ENCODE measurements at places on chromosomes 3 and 15. TPM values are rescaled to one million over a fixed set of nuclear protein-coding genes. Genes with fewer than 3 reads are reported as not detected.

DNA sequence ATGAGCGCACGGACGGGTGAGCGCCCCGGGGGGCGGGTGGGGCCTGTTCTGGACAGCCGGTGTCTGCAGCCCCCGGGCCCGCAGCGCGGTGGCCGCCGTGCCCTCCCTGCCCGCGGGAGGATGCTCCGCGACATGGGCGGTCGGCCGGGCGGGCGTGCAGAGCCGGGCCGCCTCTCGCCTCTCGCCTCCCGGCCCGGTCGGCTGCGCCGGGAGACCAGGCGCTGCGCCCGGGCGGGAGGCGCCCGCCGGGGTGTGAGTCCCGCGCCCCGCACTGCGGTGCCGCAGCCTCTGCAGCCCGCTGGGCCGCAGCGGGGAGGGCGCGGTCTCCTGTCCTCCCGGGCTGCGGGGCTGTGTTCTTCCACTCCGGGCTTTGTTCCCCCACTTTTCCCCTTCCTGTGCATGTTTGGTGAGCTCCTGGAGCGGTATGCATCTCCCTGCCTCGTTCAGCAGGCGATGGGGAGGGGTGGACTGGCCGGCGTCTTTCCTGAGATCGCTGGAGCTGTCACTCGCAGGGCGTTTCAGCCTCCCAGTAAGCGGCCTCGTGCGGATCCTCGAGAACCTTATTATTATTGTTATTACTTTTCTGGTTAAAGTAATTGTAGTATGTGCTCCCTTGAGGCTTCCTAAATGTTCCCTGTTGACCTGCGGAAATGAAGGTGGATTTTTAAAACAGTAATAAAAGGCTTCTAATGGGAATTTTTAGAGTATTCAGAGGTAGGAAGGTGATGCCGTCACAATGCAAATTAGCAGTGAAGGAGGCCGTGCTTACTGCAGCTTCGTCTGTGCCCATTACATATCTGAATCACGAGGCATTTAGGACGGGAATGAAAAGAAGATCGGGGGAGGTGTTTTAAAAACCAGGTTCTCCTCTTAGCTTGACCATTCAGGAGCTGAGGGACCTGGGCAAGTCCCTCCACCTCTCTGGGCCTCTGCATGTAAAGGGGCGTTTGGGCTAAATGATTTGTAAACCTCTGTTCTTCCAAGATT, 593 bp downstream of the TMOD2 start:
- peak; percentile 86 for DNase-seq

GRCh38 chr3:129994883-129995559, 20.5 kb downstream of the TRH start:
- no peak for DNase-seq

DNA sequence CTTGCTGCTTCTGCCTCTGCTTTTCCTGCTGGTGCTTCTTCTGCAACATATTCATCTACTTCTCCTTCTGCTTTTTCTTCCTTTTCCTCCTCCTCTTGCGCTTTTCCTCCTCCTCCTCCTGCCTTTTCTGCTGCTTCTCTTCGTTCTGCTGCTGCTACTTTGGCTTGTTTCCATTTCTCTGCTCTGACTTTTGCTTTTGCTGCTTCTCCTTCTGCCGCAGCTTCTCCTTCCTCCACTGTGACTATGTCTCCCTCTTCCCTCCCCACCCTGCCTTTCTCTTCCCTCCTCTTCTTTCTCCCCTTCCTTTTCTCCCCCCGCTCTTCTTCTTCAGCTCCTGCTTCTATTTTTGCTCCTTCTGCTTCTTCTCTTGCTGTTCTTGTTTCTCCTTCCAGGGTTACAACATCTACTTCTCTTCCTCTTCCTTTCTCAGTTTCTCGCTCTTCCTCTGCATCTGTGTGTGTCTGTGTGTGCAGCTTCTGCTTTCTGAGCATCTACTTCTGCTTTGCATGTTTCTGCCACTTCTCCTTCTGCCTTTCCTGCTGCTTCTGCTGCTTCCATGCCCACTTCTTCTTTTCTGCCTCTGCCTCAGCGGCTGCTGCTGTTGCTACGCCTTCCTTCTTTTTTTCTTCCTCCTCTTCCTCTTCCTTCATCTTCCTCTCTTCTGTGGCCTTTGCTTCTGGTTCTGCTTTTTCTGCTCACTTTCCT, 51.4 kb downstream of the FAM43A start:
- no peak for DNase-seq

DNA sequence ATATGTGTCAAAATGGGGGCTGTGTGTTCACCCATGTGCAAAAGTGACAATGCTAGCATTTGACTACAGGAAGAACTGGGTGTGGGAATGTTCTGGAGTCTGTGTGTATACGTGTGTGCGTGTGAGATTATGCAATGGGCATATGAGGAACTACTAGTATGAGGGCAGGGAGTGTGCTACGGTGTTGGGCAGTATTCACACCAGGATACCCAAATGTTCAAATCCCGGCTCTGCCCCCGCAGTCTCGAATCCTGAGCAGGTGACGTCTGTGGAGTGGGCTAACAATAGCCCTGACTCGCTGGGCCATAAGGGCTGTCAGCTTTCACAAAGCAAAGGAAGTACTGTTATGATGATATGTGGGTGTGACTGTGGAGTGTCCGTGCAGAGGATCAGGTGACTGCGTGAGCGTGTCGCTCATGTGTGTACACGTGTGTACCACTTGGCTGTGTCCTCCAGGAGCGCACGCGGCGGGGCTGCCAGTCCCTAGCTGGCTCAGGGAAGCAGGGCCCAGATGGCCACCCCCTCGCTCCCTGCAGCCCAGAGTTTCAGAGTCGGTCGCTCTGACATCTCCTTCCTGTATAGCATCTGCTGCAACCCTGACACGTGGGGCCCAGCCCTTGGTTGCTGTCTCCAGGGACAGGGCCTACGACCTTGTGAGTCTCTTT, 27.2 kb downstream of the IQSEC1 start:
- DNase-seq: no peak

GRCh38 chr15:91866971-91867372, 13.5 kb downstream of the SLCO3A1 start:
- no peak for DNase-seq

DNA sequence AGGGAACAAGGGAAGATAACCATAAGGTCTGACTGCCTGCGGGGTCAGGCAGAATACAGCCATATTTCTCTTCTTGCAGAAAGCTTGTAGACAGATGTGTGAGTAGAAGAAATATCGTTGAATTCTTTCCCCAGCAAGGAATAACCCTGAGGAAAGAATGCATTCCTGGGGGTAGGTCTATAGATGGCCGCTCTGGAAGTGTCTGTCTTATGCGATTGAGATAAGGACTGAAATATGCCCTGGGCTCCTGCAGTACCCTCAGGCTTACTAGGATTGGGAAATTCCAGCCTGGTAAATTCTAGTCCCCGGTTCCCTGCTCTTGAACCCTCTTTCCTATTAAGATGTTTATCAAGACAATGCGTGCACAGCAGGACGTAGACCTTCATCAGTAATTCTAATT, 15.8 kb upstream of the SST start:
- peak; percentile 45 for DNase-seq

GRCh38 chr15:38477637-38478036, 23.7 kb downstream of the FAM98B start:
- DNase-seq: no peak

GRCh38 chr3:169041677-169042171, 621.8 kb downstream of the MECOM start:
- DNase-seq: no peak

DNA sequence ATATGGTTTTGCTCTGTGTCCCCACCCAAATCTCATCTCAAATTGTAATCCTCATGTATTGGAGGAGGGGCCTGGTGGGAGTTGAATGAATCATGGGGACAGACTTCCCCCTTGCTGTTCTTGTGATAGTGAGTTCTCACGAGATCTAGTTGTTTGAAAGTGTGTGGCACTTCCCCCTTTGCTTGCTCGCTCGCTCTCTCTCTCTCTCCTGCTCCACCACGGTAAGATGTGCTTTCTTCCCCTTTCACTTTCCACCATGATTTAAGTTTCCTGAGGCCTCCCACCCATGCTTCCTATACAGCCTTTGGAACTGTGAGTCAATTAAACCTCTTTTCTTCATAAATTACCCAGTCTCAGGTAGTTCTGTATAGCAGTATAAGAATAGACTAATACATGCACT, 60.7 kb downstream of the GSK3B start:
- DNase-seq: no peak

GRCh38 chr3:72820415-72820814, 27.8 kb downstream of the SHQ1 start:
- no peak for DNase-seq

DNA sequence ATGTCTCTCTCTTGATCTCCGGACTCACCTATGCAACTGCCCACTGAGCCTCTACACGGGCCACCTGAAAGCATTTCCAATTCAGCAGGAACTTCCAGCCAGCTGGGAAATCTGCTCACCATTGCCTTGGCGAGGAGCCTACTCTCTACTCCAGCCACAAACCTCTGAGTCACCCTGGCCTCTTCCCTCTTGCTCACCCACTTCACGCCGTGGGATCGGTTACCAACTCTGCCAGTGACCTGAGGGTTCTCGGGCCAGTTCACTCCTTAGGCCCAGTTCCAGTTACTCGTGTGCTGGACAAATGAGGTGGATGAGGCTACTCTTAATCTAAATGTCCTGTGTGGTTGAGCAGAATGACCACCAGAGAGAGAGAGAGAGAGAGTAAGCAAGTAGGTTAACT, 70.1 kb downstream of the CEMIP start:
- no peak for DNase-seq

ALPK3 gene
- total RNA-seq: 9.1 TPM

CNTN6 gene
- 0.83 TPM for total RNA-seq

DNA sequence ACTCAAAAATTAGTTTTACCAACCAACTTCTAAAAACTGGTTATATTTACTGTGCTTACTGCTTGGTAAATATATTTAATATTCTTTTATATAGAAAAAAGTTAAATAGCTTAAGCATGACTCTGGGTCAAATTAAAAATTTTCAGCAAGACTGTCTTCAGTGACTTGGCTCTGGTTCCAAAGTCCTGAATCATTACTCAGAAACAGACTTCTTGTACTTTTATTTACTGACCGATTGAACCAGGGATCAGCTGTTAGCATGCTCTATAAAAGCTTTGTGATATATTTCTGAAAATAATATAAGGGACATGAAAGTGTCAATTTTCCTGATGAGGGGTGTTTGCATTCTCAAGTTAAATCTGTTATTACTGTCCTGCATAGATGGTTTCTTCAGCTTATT, 164.3 kb downstream of the MCTP2 start:
- no peak for DNase-seq

GRCh38 chr15:68224546-68225250, 4.8 kb downstream of the CLN6 start:
- peak; percentile 72 for DNase-seq

LTF gene
- total RNA-seq: 0.45 TPM

DNA sequence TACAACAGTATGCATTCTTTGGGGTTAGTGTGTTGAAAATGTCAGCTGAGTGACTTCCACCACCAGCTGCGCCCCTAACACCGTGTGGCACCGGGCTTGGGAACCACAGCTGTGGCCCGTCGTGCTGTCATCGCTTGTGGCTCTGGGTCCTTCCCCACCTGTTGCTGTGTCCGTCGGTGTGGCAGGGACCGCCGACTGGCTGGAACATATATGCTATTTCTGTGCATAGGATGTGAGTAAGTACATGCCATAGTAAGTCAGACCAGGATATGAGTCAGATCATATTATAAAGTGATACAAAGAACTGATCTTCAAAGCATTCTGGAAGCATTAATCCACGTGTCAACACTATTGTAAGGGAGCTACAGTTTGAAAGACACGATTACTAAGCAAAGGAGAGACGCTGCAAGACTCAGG, 31.9 kb downstream of the EHD4 start:
- DNase-seq: no peak

GRCh38 chr3:114673481-114673880, 379.7 kb downstream of the TIGIT start:
- no peak for DNase-seq

GRCh38 chr3:194632809-194633348, 340 bp downstream of the TMEM44 start:
- DNase-seq: no peak

GRCh38 chr3:138936741-138937689, 9.9 kb downstream of the FOXL2 start:
- no peak for DNase-seq

DNA sequence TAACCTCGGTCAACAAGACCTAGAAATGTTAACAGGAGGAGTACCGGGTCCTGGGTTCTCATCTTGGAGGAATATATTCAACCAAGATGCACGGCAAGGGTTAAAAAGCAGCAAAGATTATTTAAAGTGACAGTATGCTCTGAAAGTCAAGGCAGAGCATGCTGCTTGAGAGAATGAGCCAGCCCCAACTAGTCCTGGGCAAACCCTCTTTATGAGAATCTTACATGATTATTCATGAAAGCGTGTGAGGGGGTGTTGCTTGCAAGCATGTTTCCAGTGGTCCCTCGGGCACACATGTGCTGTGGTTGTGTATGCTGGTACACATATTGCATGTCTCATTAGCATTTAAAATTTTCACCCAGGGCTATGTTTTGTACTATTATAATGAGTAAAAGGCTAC, 1445.6 kb downstream of the SI start:
- DNase-seq: no peak

DNA sequence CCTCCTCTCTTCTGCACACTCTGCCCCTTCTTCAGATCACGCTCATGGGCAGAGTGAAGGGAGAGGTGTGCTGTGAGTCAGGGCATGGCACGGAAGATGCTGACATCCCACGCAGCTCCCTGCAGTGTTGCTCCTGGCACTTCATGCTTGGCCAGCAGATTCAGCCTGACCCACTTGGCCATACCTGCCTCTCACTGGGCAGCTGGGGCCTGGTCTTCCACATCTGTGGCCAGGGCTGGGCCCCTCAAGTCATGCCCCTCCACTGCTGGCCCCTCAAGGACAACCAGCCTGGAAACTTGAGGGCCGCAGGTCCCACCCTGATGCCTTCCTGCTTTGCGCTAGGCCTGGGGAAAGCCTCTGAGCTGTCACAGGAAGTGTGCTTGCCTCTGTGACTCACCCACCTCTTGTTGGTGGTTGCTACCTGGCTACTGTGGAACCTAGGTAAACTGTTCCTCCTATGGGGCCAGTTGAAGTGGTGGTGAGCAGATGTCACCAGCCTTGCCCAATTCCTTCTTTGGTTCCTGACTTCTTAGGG, 48.7 kb downstream of the BSN start:
- no peak for DNase-seq

Measured in esophagus muscularis mucosa (tissue), 4 donors.